ENCODE measurements at places on chromosomes 7 and 10. TPM values are rescaled to one million over a fixed set of nuclear protein-coding genes. Genes with fewer than 3 reads are reported as not detected.

DNA sequence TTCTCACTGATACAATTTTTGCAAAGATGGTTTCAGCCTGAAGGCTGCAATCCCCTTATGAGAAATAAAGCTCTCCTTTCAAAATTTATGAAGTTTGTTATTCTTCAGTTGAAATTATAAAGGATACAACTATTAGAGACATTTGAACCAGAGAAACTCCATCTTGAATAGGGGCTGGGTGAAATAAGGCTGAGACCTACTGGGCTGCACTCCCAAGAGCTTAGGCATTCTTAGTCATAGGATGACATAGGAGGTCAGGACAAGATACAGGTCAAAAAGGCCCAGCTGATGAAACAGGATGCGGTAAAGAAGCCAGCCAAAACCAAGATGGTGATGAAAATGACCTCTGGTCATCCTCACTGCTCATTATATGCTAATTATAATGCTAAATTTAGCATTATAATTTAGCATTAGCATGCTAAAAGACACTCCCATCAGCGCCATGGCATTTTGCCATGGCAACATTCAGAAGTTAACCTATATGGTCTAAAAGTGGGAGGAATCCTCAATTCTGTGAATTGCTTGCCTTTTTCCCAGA lies 22.4 kb upstream of the IFIT1B start:
- no peak for DNase-seq

DNA sequence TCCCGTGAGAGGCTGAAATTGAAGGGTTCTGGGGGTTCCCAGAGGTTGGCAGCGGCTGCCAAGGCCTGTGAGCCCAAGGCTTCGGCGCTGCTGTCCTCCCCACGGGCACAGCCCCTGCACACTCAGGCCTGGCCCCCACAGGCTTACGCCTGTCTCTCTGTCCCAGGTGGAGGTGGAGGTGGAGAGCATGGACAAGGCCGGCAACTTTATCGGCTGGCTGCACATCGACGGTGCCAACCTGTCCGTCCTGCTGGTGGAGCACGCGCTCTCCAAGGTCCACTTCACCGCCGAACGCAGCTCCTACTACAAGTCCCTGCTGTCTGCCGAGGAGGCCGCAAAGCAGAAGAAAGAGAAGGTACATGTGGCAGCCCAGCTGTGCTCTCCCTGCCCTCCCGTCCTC lies 43.1 kb upstream of the LRRC4 start:
- no peak for DNase-seq

DNA sequence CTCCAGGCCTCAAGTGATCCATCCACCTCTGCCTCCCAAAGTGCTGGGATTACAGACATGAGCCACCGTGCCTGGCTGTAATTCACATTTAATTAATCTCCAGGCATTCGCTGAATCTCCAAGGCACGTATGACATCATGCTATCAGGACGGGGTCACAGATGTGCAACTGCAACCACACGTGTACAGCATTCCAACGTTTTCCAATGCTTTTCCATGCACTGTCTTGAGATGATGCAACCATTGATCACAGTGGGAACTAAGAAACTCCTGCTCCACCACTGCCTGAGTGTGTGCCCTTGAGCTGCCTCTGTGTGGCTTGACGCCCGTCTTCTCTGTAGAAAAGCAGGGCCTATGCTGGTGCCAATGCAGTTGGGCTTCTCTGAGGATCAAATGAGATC lies 119.8 kb upstream of the LYZL2 start:
- DNase-seq = no peak

Gene EGR2
- total RNA-seq = 126 TPM

GRCh38 chr10:85643171-85643844 lies 723.3 kb downstream of the GRID1 start:
- DNase-seq = no peak
